ENCODE measurements at places on chromosomes 12 and 14.

DNA sequence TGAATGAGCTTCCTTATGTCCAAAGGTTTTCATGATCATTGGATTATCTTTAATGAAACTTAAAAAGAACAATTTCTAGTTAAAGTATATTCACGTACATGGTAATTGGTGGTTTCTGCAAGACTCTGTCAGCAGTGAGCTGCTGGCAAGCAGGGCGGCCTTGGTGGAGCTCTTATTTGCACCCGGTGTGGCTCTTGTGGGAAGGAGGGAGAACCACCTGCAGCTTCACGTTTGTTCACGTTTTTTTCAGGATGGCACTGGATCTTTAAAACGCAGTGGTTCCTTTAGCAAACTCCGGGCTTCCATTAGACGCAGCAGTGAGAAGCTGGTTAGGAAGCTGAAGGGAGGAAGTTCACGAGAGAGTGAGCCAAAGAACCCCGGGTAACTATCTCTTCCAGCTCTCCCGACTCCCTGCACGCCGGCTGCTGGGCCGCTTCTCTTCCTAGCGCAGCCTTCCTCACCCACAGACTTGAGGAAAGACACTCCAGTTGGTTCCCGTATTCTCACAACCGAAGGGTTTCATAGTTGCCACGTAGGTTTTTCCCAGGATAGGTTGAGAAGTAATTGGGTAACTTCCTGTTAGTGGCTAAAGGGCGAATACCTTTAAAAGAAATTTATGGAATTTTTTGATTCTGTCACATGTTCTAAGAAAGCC is 28.3 kb downstream of the XRCC3 start:
- no peak for DNase-seq

DNA sequence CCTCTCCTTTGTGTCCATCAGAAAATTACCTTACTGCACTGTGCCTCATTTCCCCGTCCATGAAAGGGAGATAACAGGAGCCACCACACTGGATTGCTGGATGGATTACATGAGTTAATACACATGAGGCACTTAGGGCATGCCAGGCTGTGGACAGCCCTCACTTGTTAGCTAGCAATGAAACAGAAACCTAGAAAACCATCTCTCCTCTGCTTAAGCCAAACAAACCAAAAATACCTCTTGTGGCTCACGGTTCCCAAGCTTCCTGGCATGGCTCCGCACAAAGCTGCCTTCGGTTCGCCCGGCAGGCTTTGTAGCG is 660 bp upstream of the HCFC2 start:
- DNase-seq: peak; percentile 7

- no peak for DNase-seq
These were observed 76.1 kb downstream of the ALG10B start for GRCh38 chr12:38392554-38393144.

GRCh38 chr14:82379291-82379690 is 845.6 kb upstream of the SEL1L start:
- no peak for DNase-seq

DNA sequence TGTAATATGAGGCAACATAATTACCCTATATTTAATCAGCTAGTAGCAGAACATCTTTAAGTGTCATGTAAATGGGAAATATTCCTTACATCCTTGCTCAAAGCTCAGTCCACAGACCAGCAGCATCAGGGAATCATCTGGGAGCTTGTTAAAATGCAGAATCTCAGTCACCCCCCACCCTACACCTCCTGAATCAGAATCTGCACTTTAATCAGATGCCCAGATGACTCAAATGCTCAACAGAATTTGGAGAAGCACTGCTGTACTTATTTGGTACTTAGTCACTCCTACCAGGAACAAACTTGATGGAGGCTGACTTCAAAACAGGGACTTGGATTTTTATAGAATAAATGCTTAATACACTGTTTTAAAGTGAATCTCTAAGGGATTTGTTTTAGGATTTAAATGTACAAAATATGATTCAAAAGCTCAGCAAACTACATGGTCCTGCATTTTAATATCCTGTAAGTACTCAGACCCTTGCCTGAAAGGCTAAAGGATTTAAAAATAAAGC is 96.5 kb downstream of the ARMH4 start:
- no peak for DNase-seq

DNA sequence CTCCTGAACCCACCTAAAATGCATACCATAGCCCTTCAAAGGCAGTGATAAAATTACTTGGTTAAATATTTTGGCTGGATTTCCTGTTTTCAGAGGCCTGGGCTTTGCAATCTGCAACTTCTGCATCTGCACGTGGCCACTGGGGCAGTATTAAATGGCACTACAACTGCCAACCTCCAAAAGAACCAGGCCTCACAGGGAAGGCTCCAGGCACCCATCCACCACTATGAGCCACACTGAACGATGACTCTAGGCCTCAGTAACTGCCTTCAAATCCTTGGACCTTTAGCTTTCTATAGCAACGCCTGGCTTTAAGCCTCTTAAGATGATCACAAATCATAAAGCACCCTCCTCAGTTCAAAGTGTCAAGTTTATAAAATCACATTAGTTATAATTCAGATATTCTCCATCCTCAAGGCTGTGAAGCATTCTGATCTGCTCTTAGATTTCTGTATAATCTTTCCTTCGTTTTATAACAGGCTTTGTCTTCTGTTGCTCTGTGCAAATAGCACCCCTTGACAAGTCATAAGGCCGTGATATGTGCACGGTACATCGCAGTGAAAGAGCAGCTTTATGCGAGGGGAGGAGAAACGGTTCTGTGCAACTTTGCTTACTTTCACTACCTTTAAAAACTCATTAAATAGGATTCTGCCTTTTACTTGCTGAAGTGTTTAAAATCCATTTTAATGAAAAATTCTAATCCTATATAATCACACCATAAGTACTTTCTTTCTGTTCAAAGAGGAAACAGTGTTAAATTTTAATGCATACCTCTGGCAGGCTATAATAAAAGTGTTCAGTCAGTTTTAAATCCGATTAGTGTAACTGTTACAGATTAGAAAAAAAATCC is 196.4 kb upstream of the G2E3 start:
- no peak for DNase-seq

DNA sequence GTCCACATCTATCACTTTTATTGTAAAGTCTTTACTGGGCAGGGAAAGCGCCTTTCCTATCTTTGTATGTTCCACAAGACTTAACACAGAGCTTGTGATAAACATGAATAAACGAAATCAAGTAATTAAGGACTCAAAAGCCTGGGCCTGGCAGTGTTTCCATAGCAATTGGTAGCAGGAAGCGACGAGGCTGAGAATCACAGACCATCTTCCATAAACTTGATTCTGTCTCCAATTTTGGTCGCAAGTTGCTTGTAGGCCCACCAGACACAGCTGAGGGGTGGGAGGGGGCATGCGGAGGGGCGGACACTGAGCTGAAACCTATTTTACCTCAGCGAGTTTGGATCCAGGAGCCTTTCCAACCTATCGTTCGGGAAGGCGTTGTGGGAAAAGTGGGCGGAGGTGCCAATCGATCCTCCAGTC is 302 bp downstream of the CCDC38 start:
- no peak for DNase-seq

- no peak for DNase-seq
These were observed 55.9 kb upstream of the RERGL start for GRCh38 chr12:18145924-18146323.

DNA sequence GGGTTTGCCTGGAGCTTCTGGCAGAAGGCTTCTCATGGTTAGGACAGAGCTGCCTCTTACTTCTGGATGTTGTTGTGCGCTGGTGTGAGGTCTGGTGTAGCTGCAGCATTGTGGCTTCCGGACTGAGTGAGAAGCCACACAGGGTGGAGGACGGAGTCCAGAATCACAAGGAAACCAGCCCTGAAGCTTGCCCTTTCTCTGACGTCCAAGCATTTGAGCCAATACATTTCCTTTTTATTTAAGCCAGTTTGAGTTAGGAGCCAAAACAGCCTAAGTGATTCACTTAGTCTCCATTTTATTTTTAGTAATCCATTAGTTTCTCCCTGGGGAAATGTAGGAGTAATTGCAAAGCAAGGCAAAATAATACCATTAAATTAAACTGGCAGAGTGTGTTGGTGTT is 402.4 kb upstream of the RGS6 start:
- no peak for DNase-seq

Measured in activated gamma-delta T cell treated with anti-CD3 and anti-CD28 coated beads, Interleukin-2, amount 50 U/mL, for 16 hours (primary cell).